ENCODE measurements at places on chromosomes 6 and 20.

DNA sequence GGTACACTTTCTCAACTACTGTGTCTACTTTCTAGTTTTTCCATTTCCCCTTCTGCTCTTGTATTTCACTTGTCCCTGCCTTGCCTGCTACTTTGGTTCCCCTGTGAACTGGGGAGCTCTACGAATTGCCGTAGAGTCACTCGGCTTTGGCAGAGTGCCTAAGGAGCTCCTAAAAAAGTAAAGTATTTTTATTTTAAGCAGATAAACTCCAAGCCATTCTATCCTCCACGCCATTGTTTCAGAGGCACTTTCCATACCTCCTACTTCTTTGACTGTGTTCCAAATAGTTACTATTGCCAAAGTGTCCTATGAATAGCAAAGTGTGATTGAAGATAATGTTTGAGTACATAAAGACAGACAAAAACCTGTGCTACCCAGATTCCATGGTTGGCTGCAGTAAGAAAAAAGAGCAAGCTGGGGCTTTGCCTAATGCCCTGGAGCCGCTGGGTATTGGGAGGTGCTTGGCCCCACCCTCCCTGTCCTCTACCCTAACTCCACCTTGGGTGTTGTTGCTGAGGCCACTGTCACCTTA is 5.1 kb upstream of the MBOAT1 start:
- DNase-seq: peak; percentile 39

DNA sequence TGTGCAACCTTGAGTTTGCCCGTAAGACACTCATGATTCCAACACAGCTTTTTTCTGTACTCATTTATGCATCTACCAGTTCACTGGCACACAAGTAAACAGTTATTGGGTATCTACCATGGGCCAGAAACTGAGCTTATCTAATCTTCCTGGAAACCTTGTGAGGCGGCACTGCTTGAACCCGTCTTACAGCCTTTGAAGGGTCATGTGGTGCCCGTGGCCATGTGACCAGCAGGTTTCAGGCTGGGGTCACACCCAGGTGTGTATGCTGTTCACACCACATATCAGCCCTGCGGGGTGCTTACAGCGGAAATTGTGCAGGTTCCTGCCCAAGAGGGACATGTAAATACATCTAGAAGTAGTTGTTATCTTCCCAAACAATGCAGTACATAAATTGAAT is 6.1 kb downstream of the THBD start:
- peak; percentile 75 for DNase-seq

DNA sequence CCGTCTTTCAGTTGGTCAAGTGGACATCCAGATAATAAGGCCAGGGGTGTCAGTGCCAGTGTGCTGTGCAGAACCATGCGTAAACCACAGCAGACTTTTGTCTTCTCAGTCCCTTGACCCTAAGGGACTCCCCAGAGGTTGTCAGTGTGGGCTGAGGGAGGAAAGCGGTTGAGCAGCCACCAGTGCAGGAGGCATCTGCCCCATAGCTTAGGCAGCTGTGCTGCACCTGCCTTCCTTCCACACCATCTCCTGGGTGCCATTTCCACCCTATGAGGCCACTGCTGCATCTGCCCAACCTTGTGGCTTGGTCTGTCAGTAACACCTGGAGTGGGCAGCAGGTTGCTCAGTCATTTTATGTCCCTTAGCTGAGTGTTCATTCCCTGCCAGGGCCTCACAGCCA is 26.0 kb downstream of the PRPF6 start:
- no peak for DNase-seq

DNA sequence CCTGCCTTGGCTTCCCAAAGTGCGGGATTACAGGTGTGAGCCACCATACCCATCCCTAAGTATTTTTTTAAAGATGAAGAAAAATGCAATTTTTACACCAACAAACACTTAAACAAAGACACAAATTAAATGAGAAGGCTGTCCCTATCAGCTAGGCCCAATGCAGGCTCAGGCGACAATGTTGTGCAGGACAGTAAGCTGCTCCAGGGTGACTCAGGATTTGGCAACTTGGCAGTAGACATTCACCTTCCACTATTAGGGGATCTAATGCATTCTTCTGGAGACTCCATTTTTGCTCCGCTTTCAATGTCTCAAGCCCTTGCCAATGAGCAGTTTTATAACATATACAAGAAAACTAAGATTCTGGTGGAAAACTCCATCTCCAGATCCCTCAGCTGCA is 19.7 kb downstream of the NDRG3 start:
- no peak for DNase-seq

DNA sequence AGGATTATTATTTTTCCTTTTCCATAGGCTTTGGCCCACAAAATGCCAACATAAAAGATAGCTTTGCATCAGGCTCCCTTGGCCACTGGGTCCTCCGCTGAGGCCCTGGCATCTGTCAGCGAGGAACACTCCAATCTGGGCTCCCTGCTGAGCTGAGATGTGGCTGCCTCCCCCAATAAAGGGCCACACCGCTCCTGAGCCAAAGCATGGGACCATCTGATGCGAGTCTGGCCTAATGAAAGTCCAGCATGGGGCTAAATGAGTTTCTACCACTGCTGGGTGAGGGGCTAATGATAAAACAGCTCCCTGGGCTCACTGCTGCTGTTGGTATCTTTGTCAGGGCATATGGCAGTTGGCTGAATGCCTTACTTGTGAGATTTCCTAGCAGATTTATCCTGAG is 817.5 kb upstream of the SLC35B3 start:
- DNase-seq: no peak

GRCh38 chr6:135086414-135086764 is 31.8 kb upstream of the HBS1L start:
- no peak for DNase-seq

- no peak for DNase-seq
These were observed 100.9 kb upstream of the MARCKS start for GRCh38 chr6:113756290-113756665.

Measured in hematopoietic multipotent progenitor cell treated with erythropoietin and hydrocortisone succinate and interleukin-3 and kit ligand, for 15 days (in vitro differentiated cells).